ENCODE measurements at places on chromosomes 7 and 10.

DNA sequence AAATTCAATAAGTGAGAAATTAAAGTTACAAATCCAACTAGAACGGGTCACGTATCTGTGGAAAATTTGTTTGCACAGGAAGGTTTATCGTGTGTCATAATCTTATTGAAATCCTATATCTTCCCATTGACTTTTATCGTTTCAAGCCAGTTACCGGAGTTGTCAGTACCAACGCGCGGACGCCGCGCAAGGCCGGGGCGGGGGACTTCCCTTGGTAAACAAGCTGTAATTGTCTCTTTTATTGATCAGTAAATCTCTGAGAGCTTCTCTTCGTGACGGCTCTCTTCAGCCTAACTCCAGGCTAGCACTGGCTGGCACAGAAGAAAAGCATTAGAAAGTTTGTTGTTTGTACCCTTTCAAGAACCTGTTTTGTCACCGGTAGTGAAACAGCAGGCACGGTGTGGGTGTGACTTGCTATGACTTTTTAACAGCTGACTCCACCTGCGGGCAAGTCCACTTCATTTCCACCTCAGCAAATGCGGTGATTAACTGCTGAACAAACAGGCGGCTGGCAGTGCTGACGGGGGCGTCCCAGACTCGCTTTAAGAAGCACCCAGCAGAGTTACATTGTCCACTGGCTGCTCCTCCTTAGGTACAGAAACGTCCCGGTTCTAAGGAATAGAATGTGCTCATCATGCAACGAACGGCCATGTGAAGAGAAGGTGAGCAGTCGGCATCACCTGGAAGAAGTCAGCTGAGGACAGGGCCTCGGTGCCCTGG is 215.8 kb downstream of the MAD1L1 start:
- no peak for DNase-seq

DNA sequence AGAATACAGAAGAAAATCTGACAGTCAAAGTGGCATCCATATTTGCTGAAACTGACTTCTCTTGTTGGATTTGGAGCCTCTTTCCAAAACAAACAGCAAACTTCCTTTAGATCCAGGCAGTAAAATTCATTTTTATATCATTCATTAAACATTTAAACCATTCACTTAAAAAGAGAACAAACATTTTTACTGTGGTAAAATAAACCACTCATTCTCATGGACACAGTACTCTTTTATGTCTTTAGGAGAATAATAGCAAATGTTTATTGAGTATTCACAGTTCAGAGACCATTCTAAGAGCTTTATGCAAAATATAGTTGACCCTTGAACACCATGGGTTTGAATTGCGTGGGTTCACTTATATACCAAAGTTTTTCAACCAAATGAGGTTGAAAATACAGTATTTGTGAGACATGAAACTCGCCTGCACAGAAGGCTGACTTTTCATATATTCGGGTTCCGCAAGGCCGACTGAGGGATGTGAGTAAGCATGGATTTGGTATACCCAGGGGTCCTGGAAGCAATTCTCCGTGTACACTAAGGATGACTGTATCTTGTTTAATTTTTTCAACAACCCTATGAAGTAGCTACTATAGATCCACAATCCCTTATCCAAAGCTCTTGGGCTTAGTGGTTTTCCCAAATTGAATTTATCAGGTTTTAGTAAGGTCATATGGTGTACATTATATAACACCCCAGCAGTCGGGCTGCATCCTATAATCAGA is 49.1 kb downstream of the ATXN7L1 start:
- DNase-seq: no peak

DNA sequence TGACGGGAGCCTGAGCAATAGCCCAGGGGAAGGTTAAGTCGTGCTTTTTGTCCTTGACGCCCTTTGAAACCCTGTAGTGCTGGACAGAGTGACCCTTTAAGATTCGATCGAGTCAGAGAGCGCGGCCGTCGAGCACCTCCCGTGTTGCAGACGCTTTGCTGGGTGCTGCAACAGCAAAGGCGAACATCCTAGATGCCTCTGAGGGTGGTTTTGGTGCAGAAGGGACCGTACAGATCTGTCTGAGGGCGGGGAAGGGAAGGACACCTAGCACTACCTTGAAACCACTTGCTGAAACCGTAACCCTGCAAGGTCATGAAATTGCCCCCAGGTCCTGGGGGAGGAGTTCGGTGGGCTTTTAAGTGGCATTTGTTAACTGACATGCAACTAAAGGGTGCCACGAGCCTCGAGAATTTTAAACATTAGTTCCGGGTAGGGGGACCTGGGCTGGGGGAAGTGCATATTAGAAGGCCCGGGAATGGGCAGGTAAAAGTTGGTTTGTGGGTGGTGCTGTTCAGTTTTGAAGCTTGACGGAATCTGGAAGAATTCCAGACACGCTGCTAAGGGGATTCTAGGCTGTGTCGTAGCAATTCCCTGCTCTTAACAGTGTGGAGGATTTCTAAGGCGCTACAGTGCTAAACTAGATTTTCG is 786 bp downstream of the ATP5F1C start:
- DNase-seq: peak; percentile 17

DNA sequence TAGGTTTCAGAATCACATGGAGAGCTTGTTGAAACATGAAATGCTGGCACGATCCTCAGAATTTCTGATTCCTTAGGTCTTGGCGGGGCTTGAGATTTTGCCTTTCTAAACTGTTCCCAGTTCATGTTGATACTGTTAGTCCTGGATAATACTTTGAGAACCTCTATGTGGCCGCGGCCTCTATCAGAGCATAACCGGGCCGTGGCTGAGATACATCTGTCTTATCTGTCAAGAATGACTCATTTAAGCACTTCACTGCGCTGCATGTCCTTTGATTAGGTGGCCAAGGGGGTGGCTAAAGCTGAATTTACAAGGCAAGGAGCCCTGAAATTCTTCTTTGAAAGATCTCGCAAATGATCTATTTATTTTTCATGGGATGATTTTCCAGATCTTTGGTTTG is 66.9 kb downstream of the GALNT17 start:
- no peak for DNase-seq

DNA sequence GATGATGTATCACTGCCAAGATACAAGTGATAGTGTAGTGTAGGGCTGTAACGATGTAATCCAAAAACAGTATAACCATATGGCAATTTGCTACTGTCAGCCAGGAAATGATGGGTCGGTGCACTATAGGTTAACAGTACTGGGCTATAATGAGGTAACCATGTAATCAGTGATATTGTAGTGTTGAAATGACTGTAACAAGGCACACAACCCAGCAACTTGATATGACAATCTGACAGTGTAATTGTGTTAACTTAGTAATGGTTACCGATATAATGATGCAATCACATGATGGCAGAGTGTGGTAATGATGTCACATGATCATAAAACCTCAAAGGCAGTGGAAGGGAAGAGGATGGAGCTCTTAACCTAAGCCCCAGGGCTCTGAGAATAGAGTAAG is 73.8 kb upstream of the SLF2 start:
- no peak for DNase-seq

DNA sequence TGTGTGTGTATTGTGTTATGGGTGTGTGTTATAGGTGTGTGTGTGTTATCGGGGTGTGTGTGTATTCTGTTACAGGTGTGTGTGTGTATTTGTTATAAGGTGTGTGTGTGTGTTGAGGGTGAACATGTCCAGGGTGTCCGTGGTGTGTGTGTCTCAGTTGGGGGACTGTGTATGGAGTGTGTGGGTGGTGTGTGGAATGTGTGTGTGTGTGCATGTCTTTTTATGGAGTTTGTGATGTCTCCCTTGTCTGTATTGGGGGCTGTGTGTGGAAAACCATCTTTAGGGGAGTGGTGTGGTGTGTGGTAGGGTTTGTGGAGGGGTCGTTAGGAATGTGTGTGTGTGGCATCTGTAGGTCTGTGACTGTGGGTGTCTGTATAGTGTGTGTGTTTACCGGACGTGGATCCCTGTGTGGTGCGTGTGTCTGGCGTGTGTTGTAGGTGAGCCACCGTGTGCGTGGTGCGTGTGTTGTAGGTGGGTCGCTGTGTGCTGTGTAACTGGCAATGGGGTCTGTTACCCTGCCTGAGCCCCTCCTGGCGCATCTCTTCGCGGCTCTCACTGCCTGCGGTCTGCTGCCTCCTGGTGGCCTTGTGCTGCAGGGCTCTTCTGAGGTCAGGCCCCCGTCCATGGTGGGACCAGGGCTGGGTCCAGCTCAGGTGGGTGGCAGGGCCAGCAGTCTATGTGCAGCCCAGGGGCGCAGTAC is 61.7 kb downstream of the PALD1 start:
- peak; percentile 46 for DNase-seq

GRCh38 chr7:28654110-28654509 is 241.8 kb downstream of the CREB5 start:
- no peak for DNase-seq

DNA sequence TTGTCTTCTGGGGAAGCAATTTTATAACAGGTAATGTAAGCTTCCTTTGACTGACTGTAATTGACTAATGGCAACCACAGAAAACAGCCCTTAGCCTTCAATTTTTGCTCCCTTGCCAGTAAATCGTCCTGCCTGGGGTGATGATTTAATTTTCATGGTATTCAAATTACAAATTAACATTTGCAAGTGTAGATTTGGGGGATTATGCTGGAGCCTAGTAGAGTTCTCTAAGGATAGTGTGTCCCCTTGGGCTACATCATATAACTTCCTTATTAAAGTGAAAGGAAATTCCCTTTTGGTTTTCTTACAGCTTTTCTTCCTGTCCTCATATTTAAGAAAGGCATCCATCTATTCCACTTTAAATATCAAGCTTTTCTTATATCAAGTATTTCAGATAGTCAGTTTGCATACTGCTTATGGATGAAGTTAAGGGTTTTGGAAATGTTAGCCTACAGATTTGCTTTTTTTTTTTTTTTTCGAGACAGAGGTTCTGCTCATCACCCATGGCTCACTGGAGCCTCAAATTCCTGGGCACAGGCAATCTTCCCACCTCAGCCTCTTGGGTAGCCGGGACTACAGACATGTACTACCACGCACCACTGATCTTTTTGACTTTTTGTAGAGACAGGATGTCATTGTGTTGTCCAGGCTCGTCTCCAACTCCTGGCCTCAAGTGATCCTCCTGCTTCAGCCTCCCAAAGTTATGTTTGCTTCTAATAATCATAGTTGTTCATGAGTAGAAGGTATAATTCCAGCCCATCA is 35.9 kb upstream of the HDAC9 start:
- no peak for DNase-seq

DNA sequence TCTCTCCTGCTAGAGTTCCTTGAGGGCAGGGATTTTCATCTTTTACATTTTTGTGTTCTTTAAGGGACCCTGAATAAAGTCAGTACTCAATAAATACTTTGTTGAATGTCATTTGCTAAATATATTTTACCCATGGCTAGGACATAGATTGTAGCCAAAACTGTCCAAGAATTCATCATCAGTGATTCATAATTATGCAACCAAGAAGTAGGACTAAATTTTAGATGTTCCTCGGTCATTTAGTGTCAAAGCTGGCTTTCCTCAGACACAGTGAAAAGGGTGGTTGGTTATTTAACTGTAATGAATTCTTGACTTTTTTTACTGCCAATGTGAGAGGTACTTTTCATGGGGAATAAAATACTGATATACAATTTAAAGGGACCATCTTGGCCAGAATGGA is 3.3 kb downstream of the NUDT13 start:
- DNase-seq: no peak

- DNase-seq: no peak
Measured at GRCh38 chr10:79098596-79099015, 29.8 kb downstream of the ZMIZ1 start.

DNA sequence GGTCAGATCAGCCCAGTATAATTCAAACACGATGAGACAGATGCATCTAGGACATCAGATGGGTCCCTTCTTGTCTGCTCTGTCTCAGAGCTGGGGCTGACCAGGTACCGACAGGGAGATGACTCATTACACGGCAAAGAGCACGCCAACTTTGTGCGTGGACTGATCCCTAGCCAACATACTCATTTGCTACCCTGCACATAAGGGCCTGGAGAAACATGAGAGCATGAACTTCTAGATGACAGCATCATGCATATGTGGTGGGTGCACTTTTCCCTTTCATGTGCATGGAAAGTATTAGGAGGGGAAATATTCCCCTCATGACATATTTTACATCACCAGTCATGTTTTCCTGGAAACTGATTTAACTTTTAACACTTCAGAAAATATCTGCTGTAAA is 35.1 kb upstream of the NPVF start:
- no peak for DNase-seq

DNA sequence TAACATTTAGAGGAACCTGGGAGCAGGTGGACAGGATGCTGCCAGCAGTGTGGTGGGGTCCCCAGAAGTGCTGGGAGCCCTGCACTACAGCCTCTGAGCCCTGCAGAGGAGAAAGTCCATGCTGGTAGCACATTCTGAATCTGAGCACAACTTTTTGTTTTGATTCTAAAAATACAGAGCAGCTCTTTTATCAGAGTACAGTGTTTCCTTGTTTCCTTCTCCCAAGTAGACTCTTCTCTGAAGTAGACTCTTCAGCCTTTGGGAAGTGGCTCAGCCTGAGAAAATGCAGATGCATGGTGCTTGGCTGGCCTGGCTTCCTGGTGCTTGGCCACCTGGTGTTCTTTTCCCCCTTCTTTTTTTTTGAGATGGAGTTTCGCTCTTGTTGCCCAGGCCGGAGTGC is 9.1 kb downstream of the ADCY1 start:
- no peak for DNase-seq

DNA sequence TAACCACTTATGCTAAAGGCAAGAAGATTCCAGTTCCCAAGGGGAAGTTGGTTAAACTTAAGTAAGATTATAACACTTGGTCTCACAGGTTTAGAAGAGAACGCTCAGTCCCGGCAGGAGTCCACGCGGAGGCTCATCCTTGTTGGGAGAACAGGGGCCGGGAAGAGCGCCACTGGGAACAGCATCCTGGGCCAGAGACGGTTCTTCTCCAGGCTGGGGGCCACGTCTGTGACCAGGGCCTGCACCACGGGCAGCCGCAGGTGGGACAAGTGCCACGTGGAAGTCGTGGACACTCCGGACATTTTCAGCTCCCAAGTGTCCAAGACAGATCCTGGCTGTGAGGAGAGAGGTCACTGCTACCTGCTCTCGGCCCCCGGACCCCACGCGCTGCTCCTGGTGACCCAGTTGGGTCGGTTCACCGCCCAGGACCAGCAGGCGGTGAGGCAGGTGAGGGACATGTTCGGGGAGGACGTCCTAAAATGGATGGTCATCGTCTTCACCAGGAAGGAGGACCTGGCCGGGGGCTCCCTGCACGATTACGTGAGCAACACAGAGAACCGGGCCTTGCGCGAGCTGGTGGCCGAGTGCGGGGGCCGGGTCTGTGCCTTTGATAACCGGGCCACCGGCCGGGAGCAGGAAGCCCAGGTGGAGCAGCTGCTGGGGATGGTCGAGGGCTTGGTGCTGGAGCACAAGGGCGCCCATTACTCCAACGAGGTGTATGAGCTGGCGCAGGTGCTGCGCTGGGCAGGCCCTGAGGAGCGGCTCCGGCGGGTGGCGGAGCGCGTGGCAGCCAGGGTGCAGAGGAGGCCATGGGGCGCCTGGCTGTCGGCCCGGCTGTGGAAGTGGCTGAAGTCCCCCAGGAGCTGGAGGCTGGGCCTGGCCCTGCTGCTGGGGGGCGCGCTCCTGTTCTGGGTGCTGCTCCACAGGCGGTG is 3.8 kb downstream of the GIMAP1 start:
- DNase-seq: no peak

- DNase-seq: no peak
Measured at GRCh38 chr7:93566876-93567275, 7.6 kb downstream of the CALCR start.

Measured in stimulated activated CD4-positive, alpha-beta T cell treated with anti-CD3 and anti-CD28 coated beads, Interleukin-2, amount 100 ng/mL, for 24 hours (primary cell).